ENCODE measurements at places on chromosomes 1 and 21.

GRCh38 chr1:61079296-61079897 is 3.0 kb upstream of the NFIA start:
- DNase-seq, result no peak

DNA sequence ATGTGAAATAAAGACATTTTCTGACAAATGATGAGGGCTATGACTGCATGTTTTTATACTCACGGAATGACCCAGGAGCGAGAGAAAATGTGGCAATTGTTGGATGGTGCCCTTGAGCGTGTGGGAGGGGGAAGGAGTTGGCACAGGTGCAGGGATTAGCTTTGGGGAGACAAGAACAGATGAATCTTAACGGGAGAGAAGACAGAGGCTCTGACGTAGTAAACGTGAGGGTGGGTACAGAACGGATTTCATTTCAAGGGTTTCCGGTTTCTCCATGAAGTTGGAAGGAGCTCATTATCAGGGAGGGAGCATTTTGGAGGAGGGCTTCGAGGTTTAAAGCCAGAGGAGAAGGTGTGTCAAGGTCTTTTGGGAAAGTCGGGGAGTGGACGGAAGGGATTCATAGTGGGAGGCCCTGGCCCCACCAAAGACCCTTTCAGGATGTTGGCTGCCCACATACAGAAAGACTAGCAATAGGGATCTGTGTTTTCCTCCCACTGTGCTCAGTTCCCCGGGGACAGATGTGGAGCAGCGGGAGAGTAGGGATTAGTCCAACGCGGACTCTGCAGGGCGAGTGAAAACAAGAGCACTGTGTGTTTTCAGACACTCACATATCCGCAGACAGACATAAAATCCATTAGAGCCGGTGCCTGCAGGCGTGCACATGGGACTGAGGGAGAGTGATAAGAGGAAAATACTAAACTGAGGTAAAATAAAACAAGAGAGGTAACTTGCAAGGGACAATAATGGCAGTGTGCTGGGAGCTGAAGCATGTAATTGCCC is 584.1 kb downstream of the AJAP1 start:
- no peak for DNase-seq

DNA sequence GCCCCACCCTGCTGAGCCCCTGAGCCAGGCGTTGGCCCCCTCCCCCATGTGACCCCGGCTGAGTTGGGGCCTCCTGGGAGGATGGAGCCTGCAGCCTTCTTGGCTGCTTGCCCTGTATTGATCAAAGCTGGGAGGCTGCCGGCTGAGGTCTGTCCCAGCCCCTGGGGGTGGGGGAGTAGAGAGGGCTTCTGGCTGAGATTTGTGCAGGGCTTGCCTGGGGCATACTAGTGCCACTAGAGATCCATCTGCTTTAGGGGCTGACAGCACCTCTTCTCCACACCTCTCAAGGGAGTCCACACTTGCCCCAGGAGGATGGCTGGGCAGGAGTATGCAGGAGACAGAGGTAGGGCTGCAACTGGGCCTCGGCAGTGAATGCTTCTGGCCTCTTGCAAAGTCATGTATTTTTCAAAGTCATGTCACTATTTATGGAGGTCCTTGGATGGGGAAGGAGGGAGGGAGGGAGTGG is 53.6 kb upstream of the SSBP3 start:
- DNase-seq, result no peak

- DNase-seq, result no peak
These were observed 7.4 kb upstream of the TIAM1 start for GRCh38 chr21:31351438-31351837.

DNA sequence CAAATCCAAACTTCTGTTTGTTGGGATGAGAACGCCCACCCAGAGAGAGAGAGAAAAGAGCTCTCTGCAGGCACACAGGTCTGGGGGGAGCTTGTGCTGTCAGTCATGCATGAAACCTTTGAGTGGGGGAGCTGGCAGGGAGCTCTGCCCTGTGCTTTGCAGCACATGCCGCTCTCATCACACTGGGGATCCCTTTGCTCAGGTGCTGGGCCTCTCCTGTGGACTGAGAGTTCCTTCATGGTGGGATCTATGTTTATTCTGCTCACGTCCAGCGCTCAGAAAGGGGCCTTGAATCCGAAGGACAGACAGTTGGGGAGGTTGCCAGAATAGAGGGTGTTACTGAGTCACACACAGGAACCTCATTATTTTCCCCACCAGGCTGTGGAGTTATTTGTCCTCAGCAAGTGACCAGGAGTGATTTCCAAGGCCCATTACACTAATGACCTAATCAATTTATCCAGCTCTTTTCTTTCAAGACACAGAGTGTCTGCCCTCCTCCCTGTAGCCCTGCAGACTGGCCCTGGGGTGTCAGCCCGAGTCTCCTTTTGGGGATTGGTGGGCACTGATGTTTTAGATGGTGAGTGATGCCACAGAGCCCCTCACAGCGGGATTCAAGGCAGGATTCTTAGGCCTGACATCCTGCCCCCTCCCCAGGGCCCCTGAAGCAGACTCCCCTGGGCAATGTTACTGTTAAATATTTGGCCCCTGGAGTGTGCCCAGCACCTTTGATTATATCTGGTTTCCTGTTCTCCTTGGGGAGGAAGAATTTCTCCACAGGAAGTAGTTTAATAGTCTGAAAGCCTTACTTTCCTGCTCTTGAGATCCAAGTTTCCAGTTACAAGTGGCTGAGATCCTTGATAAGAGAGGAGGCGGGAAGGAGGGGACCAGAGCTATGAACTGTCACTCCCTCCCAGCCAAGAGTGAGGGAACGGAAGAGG is 22.3 kb downstream of the MYBPH start:
- no peak for DNase-seq

- no peak for DNase-seq
These were observed 153.0 kb downstream of the TNFSF18 start for GRCh38 chr1:172897738-172898137.

DNA sequence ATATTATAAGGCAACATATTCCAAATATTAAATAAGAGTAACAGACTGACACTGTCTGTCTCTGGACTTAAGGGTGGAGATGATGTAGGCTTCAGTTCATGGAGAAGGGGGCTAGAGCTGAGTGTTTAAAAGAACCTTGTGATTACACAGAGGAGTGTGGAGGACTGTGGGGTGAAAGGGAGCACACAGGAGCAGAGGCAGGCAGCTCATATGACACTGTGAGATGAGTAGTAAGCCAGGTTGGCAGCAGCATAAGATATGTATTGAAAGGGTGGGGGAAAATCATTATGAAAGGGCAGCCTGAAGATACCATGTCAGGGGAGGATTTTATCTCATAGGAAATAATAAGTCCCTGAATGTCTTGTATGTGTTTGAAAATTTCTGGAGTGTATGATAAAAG is 104.5 kb downstream of the AK5 start:
- no peak for DNase-seq

- DNase-seq, result no peak
These were observed 648.1 kb downstream of the PLPP3 start for GRCh38 chr1:55931081-55931940.

- no peak for DNase-seq
These were observed 12.8 kb downstream of the ZFP69B start for GRCh38 chr1:40462956-40463590.

DNA sequence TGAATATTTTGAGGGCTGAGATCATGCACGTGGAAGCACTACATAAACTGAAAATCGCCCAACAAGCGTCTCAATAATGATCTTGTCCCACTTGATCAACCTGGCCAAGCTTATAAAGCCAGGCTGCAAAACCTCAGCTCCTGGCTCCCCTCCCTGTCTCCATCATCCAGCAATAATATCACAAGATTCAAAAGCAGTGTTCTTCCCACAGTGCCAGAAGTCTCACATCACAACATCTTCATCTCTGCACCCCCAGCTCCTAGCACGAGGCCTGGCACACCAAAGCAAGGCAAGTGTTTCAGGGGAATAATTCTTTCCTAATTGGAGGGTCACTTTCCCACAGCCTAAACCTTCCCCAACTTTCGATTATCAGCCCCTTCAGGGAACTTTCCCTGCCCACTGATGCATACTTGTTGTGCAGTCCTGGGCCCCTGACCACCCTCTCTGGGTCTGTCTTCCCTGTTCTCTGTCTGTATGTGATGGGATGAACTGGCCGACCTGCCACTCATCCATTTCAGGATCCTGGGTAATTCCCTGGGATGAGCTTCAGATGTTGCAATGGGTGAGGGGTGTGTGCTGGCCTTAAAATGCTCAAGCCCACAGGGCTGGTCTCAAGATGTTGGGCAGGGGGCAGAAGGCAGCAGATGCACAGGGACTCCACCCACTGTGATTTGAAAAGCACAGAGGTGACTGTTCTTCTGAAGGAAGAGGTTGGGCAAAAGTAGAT is 129.0 kb downstream of the DMRTB1 start:
- DNase-seq, result no peak

DNA sequence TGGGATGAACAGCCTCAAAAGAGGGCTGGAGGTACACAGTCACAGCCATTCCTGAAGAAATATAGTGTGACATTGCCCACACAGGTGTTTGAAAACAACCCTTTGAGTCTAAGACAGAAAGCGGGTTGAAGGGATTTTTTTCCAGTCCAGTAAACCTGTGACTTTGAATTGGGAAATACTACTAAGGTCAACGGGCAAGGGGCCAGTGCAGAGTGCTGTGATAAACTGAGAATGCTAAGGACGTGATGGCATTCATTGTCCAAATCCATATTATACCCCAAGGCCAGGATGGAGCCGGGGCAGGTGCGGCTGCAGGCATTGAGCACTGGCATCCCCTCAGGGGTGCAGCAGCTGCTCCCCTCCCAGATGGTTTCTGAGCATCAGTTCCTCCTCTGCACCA is 36.6 kb downstream of the KIAA0040 start:
- no peak for DNase-seq

- no peak for DNase-seq
These were observed 262.1 kb downstream of the AKT3 start for GRCh38 chr1:243587823-243588560.

- no peak for DNase-seq
These were observed 41.6 kb upstream of the LAPTM5 start for GRCh38 chr1:30799233-30799511.

GRCh38 chr1:33727310-33727709 is 136.6 kb upstream of the HMGB4 start:
- DNase-seq, result no peak

DNA sequence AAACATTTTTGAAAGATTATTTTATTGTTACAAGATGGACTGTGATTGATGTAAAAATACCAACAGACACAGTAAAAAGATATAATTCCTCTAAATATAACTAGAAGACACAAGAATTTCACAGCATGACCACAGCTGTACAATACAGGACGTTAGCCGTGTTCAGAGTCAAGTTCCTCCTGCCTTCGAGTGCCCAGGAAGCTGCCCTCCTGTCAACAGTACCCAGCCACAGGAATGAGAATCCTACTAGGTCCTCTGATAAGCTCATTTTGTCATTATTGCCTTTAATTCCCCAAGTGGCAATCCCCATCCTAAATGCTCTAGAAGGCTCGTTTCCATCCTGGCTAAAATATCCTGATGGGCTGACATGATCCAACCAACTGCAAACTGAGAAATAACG is 16.4 kb upstream of the CAPN2 start:
- no peak for DNase-seq
